ENCODE measurements at places on chromosomes 11 and 22.

DNA sequence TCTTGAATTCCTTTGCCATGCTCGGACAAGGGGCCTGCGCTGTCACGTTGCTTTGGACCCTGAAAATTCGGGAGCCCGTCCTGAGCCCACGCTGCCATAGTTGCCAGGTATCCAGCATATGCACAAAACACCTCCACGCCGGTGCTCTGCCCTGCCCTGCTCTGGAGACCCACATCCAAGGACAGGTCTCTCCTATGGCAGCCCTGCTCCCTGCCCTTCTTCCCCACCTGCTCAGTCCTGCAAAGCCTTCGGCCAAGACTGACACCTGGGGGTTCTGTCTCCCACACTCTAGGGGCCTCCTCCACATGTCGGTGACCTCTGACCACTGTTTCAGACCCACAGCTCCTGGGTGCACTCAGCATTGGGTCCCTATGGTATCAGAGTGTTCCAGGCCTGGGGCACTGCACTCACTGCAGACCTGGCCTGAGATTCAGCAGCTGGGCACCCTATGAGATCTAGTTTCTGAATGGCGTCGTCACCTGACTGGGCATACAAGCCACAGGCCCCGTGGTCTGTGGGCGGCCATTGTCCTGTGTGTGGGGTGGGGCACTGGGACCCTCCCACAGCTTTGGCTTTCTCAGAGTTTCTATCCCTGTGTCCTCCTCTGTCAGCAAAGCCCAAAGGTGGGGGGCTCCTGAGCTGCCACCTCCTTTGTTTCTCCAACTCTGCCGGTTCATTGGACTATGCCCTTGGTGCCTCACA lies 2.0 kb upstream of the KRTAP5-6 start:
- no peaks in the 10 kb centered on the region for H3K36me3 ChIP-seq
- peaks cover 13% of the 10 kb centered on the region for H3K4me1 ChIP-seq
- no peak for DNase-seq
- peaks cover 5% of the 10 kb centered on the region for H3K27me3 ChIP-seq
- H3K4me3 ChIP-seq, result no peak overlapping the region
- no peak overlapping the region for H3K27ac ChIP-seq

DNA sequence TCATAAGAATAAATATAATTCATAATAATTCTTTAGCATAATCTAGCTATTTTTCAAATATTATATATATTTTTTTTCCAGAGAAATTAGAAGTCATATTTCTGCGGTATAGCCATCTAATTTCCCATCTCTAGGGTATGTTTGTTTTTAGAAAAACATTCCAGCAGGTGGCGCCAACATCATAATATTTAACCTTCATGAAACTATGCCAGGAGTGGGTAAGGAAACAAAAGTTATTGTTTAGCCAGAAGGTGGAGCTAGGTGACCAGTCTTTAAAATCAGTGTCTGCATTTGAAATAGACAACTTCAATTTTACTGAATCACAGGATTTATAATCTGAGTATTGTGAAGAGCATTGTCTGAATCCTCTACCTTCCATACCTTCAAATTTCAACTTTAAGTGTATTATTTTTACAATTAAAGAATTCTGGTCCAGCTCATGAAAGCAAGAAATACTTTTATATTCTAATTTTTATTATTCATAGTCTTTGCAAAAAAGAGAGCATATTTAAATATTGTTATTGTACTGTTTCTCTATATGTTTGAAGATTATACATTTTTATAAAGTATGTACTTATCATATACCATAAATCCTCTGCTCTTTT lies 15.7 kb upstream of the CCDC179 start:
- no peak overlapping the region for H3K4me3 ChIP-seq
- no peaks in the 10 kb centered on the region for H3K36me3 ChIP-seq
- H3K27me3 ChIP-seq, result no peaks in the 10 kb centered on the region
- H3K27ac ChIP-seq, result no peak overlapping the region
- no peaks in the 10 kb centered on the region for H3K4me1 ChIP-seq

- H3K27ac ChIP-seq, result no peak overlapping the region
- H3K27me3 ChIP-seq, result no peaks in the 10 kb centered on the region
- H3K4me1 ChIP-seq, result peaks cover 2% of the 10 kb centered on the region
- H3K4me3 ChIP-seq, result no peak overlapping the region
- DNase-seq, result no peak
Observed at GRCh38 chr11:126280595-126280994, 2.3 kb upstream of the TIRAP start.

- H3K27me3 ChIP-seq, result peaks cover 23% of the 10 kb centered on the region
- H3K4me3 ChIP-seq, result no peak within 1 kb of the TSS
- no peaks in the 10 kb centered on the region for H3K36me3 ChIP-seq
- no peaks in the 10 kb centered on the region for H3K4me1 ChIP-seq
- no peak within 1 kb of the TSS for H3K27ac ChIP-seq
Observed at GRCh38 chr11:94400839-94401772, at the start of gene GPR83. GPR83 (minus strand) TSS chr11:94401419; CDS start chr11:94401247, 172 bp downstream.

GRCh38 chr11:114738954-114739353 lies 60.6 kb downstream of the NXPE2 start:
- DNase-seq, result peak; percentile 10
- H3K4me1 ChIP-seq, result no peaks in the 10 kb centered on the region
- no peaks in the 10 kb centered on the region for H3K27me3 ChIP-seq
- H3K27ac ChIP-seq, result no peak overlapping the region

- H3K4me3 ChIP-seq, result no peak overlapping the region
- H3K4me1 ChIP-seq, result peaks cover 40% of the 10 kb centered on the region
- no peaks in the 10 kb centered on the region for H3K36me3 ChIP-seq
- H3K27me3 ChIP-seq, result no peaks in the 10 kb centered on the region
- no peak for DNase-seq
- peak overlapping the region; percentile 96 for H3K27ac ChIP-seq
Observed at GRCh38 chr22:20246368-20247009, 21.6 kb downstream of the RTN4R start.

DNA sequence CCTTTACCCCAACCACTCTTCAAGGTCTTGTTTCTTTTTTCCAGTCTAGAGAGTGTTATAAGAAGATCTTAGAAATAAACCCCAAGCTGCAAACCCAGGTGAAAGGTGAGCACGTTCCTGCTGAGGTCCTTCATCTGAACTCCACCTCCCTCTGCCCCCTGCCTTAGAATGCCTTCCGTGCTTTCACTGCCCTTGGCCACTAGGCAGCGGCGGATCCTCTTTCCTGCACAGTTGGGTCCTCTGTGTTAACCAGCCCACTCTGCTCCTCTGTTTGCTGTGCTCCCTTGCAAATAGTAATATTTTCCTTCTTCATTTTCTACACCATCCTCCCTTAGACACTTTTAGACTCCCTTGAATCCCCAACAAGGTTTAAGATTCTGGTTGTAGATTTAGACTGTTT lies 24.3 kb downstream of the TTC12 start:
- no peak overlapping the region for H3K4me3 ChIP-seq
- no peak for DNase-seq
- no peaks in the 10 kb centered on the region for H3K27me3 ChIP-seq
- H3K36me3 ChIP-seq, result peaks cover 4% of the 10 kb centered on the region
- H3K4me1 ChIP-seq, result no peaks in the 10 kb centered on the region

DNA sequence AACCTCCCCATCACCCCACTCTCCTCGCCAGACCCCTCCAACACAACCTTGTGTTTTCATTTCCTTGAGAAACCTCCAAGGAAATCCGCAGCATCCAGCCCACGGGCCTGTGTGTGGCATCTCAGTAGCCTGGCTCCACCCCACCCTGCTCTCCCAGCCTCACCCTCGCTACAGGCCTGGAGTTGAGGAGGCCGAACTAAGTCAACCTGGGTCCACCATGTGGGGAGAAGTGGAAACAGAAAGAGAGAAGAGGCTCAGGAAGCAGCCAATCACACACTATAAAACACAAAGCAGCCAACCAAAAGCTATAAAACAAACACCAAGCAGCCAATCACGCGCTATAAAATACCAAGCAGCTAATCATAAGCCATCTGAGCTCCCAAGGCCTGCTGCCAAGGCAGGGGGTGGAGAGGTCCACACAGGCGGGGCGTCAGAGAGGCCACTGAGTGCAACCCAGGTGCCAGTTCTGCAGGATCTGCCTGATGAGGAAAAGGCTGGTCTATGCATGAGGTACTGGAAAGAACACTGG lies 72.0 kb downstream of the MICAL3 start:
- H3K27ac ChIP-seq, result no peak overlapping the region
- no peaks in the 10 kb centered on the region for H3K27me3 ChIP-seq
- H3K4me1 ChIP-seq, result peaks cover 2% of the 10 kb centered on the region
- no peak for DNase-seq
- H3K4me3 ChIP-seq, result no peak overlapping the region

- no peak overlapping the region for H3K27ac ChIP-seq
- H3K4me1 ChIP-seq, result no peaks in the 10 kb centered on the region
- no peak for DNase-seq
- H3K36me3 ChIP-seq, result no peaks in the 10 kb centered on the region
- H3K4me3 ChIP-seq, result no peak overlapping the region
Observed at GRCh38 chr11:87266751-87267150, 229.0 kb downstream of the TMEM135 start.

DNA sequence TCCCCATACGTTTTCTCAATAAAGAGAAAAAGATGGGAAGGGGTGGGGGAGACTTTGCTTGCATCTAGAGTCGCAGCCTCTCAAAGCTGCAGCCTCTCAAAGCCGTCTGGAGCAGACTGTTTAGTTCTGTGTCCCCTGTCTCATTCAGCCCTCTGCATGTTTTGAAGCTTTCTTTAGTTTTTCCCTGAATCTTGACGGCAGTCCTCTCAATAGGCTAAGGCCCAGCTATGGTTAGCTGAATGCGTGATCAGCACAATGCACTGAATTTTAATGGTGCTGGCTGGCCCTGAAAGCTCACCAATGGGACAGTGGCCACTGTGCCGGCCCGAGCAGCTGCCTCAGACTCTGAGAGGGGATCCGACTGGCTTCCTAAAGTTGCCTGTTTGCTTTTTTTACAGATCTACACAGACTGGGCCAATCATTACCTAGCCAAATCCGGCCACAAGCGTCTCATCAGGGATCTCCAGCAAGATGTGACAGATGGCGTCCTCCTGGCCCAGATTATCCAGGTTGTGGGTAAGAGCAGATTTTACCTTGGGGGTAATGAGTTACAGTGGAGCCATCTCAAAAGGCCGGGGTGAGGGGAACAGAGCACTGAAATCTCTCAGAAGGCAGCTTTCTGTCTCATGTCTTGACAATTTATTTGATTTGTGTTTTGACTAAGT lies 119.6 kb downstream of the NAV2 start:
- H3K27ac ChIP-seq, result no peak overlapping the region
- no peak for DNase-seq
- no peaks in the 10 kb centered on the region for H3K36me3 ChIP-seq
- no peak overlapping the region for H3K4me3 ChIP-seq
- H3K4me1 ChIP-seq, result no peaks in the 10 kb centered on the region
- no peaks in the 10 kb centered on the region for H3K27me3 ChIP-seq

DNA sequence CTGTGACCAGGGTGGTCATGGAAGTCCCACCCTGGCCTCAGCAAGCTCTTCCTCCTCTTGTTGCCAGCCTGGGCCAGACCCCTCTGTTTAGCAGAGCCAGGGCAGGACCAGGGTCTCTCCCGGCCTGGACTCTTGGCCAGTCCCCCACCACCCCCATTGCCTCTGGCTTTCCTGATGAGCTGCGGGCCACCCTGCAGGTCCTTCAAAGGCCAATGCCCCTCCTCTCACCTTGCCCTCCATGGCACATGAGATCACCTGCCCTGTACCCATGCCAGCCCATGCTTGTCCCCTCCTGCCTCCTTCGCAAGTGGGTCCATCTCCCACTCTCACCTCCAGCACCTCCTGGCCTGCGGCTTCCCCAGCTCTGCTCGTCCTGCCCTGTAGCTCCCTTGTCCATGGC lies 10.4 kb downstream of the FADS2 start:
- no peak overlapping the region for H3K27ac ChIP-seq
- DNase-seq, result no peak
- no peak overlapping the region for H3K4me3 ChIP-seq
- peaks cover 43% of the 10 kb centered on the region for H3K36me3 ChIP-seq

DNA sequence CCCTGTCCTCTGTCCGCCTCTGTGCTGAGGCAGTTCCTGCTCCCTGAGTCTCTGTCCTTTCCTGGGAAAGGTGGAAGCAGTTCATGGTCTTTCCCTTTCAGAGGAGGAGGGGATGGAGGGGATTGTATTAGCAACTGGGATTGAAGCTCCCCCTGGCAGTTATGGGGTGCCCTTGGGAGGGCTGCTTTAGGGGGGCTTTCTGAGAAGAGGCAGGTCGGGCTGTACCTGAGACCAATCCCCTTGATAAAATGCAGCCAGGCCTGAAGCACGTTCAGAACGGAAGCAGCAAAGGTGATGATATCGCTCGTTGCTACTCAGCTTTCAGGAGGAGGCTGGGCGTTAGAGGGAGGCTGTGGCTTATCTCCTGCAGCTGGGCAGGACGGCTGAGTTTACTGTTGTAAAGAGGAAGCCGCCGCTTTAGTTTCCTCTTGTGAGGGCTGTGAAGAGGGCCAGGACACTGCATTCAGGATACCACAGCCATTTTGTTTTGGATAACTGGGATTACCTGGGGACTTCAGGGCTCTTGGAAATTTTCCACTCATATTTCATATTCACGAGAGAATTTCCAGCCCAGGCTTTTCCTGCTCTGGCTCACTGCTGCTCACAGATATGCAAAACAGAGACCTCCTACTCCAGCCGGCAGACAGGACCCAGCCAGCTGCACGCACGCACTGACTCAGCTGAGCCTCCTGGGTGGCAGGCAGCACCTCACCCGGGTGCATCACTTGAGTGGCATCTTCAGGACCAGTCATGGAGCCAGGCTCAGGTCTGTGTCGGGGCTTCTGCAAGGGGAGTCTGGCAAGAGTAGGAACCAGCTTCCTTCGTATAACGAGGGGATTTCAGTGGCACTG lies 798 bp downstream of the AMPD3 start:
- DNase-seq, result peak; percentile 84
- peak overlapping the region; percentile 47 for H3K4me3 ChIP-seq
- H3K27ac ChIP-seq, result peak overlapping the region; percentile 61
- H3K36me3 ChIP-seq, result peaks cover 2% of the 10 kb centered on the region
- peaks cover 48% of the 10 kb centered on the region for H3K4me1 ChIP-seq

DNA sequence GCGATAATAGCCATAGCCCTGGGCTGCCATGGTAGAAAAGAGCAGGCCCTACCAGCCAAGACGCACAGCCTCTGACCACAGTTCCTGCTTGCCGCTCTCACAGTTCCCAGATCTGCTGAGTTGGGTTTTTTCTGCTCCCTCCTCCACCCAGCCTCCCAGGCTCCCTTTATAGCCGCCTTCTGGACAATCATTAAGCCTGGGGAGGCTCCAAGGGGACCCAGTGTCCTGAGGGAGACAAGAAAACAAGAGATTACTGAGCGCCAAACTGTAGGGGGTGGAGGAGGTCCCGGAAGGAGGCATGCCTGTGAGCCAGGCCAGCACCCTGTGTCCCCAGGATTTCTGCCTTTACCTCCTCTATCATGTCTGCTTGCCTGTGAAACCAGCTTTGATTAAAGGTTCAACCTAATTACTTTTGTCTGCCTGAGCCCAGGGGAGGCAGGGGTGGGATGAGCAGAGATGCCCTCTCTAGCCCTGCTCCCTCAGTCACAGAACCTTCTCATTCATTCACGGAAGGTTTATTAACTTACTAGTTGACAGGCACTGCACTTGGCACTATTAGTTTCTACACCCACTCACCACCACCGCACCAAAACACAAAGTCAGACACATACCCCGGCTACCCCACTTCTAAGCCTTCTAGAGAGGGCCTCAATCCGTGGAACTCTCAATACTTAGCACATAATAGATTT lies 1.2 kb downstream of the SLC37A4 start:
- H3K36me3 ChIP-seq, result peaks cover 20% of the 10 kb centered on the region
- no peaks in the 10 kb centered on the region for H3K27me3 ChIP-seq
- no peak for DNase-seq
- H3K4me1 ChIP-seq, result peaks cover 19% of the 10 kb centered on the region
- no peak overlapping the region for H3K27ac ChIP-seq
- H3K4me3 ChIP-seq, result peak overlapping the region; percentile 91

GRCh38 chr11:31943056-31943780 lies 132.1 kb upstream of the PAX6 start:
- no peak for DNase-seq
- no peak overlapping the region for H3K27ac ChIP-seq
- no peaks in the 10 kb centered on the region for H3K27me3 ChIP-seq
- no peaks in the 10 kb centered on the region for H3K36me3 ChIP-seq
- no peak overlapping the region for H3K4me3 ChIP-seq
